ENCODE measurements at places on chromosomes 2 and 18.
A peak's percentile ranks its signal among the peaks of the same experiment; 100 is the strongest.

DNA sequence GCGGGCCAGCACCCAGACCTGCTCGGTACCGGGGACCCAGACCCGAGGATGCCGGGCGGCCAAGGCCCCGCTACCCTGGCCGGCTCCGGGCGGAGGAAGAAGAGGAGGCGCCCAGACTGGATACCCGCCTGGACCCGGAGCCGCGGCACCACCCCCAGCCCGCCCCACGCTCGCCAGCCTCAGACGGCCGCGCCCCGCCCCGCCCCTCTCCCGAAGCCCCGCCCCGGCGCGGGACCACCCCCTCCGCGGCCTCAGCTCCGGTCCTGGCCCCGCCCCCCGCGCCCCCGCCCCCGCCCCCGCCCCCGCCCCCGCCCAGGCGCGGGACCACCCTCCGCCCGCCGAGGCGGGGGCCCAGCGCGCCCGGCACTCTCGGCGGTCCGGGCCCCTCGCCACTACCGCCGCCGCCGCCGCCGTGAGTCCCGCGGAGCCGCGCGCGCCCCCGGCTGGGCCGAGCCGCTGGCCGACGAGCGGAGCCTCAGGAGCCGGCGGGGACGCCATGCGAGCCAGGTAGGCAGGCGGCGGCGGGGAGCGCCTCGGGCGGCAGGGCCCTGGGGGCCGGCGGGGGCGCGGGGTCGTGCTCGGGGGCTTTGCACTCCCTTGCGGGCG is at the start of gene SH3BP4:
Gene SH3BP4 (plus strand): TSS at position 354 of the 606 bp plus-strand sequence. CDS start 82,986 bp downstream, outside the sequence.
- H3K4me3 ChIP-seq = peak within 1 kb of the TSS; percentile 71
- DNase-seq = peak; percentile 94
- H3K27me3 ChIP-seq = no peaks in the 10 kb centered on the region

- H3K4me1 ChIP-seq = no peaks in the 10 kb centered on the region
- no peak overlapping the region for H3K27ac ChIP-seq
- H3K36me3 ChIP-seq = no peaks in the 10 kb centered on the region
- no peak overlapping the region for H3K4me3 ChIP-seq
These were observed 2019.4 kb upstream of the PIK3C3 start for GRCh38 chr18:39935598-39935997.

GRCh38 chr2:38037757-38038621 is 38.0 kb downstream of the CYP1B1 start:
- no peak for DNase-seq
- H3K4me1 ChIP-seq = no peaks in the 10 kb centered on the region
- H3K27me3 ChIP-seq = no peaks in the 10 kb centered on the region

GRCh38 chr18:57023275-57023882 is 123.5 kb upstream of the BOD1L2 start:
- H3K4me1 ChIP-seq = no peaks in the 10 kb centered on the region
- H3K27ac ChIP-seq = no peak overlapping the region
- no peaks in the 10 kb centered on the region for H3K27me3 ChIP-seq
- H3K36me3 ChIP-seq = no peaks in the 10 kb centered on the region
- no peak overlapping the region for H3K4me3 ChIP-seq
- no peak for DNase-seq
